ENCODE measurements at places on chromosomes 3 and 15. TPM values are rescaled to one million over a fixed set of nuclear protein-coding genes. Genes with fewer than 3 reads are reported as not detected.

GRCh38 chr3:45948311-45948781 is 5.1 kb downstream of the CXCR6 start:
- H3K27ac ChIP-seq = peak overlapping the region; percentile 77
- peaks cover 11% of the 10 kb centered on the region for H3K27me3 ChIP-seq
- no peak for DNase-seq
- peaks cover 42% of the 10 kb centered on the region for H3K36me3 ChIP-seq
- H3K4me3 ChIP-seq = no peak overlapping the region

DNA sequence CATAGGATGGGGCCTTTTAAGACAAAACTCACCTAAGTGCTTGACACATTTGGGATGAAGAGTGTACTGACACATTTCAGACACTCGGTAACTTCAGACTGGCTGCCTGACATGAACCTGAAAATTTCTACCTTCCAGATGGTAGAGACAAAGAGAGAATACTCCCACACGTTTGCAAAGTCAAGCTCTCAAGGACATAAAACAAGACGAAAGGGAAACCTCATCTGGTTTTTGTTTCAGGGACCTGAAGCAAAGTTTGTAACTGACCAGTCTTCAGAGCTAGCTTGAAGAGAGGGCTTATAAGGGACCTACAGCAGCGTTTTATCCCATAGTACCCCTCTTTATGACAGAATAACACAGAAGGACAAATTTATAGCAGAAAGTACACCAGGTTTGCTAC is 41.9 kb downstream of the ZNF621 start:
- no peak overlapping the region for H3K27ac ChIP-seq
- no peaks in the 10 kb centered on the region for H3K4me1 ChIP-seq
- no peaks in the 10 kb centered on the region for H3K27me3 ChIP-seq
- no peak for DNase-seq
- no peak overlapping the region for H3K4me3 ChIP-seq

- no peak for DNase-seq
- H3K4me3 ChIP-seq = no peak overlapping the region
- H3K36me3 ChIP-seq = no peaks in the 10 kb centered on the region
- no peak overlapping the region for H3K27ac ChIP-seq
- H3K4me1 ChIP-seq = no peaks in the 10 kb centered on the region
Observed at GRCh38 chr3:62712746-62713145, 162.5 kb downstream of the CADPS start.

DNA sequence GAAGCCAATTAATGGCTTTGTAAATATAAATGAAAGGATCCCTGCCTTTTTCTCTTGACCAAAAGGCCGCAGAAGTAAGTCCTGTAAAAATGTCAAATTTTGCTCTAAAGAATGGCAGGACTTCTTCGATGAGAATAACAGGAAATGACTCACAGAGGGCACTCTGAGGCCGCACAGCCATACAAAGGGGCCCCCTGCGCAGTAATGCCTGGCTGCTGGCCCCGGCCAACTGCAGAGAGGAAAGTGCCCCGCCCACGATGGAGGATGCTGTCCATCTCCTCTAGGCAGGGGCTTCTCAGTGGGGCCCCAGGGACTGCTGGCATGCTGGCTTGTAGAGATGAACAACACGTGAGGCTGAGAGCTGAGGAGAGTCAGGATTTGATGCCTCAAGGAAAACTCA is 18.1 kb upstream of the SCN10A start:
- H3K36me3 ChIP-seq = no peaks in the 10 kb centered on the region
- H3K27ac ChIP-seq = peak overlapping the region; percentile 55

DNA sequence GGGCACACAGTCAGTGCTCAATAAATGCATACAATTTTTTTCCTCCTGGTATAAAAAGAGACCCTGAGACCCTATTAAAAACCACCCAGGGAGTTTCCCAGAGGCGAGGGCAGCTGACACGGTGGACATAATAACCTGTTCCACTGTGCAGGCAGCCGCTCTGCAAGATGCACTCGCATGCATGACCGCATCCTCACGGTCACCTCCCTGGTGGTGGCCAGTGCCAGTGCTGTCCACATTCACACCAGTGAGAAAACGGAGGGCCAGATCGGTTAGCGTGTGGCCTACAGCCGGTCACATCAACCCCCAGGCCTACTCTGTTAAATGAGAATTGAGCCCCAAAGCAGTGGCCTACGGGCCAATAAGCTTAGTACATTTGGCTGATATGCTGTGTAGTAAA is 24.8 kb downstream of the SH3BP5 start:
- peaks cover 52% of the 10 kb centered on the region for H3K4me1 ChIP-seq
- H3K4me3 ChIP-seq = no peak overlapping the region
- H3K27ac ChIP-seq = no peak overlapping the region
- H3K27me3 ChIP-seq = no peaks in the 10 kb centered on the region
- H3K36me3 ChIP-seq = peaks cover 5% of the 10 kb centered on the region

DNA sequence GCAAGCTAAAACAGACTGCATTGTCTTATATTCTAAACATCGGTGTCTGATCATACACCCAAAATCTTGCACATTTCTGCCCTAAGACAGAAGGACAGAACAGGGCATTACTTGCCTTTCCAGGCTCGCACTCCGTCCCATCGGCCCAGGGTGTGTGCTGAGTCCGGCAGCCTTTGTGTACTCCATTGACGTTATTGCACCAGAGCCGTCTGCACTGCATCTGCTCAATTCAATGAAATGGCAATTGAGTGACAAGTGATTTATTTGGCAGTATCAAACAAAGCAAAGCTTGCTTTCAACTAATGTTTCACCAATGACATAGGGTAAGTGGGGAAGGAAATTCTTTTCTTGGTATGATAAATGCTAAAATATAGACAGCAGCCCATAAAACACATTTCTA is 40.0 kb downstream of the ADAMTS9 start:
- no peak for DNase-seq
- H3K36me3 ChIP-seq = no peaks in the 10 kb centered on the region
- no peak overlapping the region for H3K4me3 ChIP-seq
- no peaks in the 10 kb centered on the region for H3K4me1 ChIP-seq

DNA sequence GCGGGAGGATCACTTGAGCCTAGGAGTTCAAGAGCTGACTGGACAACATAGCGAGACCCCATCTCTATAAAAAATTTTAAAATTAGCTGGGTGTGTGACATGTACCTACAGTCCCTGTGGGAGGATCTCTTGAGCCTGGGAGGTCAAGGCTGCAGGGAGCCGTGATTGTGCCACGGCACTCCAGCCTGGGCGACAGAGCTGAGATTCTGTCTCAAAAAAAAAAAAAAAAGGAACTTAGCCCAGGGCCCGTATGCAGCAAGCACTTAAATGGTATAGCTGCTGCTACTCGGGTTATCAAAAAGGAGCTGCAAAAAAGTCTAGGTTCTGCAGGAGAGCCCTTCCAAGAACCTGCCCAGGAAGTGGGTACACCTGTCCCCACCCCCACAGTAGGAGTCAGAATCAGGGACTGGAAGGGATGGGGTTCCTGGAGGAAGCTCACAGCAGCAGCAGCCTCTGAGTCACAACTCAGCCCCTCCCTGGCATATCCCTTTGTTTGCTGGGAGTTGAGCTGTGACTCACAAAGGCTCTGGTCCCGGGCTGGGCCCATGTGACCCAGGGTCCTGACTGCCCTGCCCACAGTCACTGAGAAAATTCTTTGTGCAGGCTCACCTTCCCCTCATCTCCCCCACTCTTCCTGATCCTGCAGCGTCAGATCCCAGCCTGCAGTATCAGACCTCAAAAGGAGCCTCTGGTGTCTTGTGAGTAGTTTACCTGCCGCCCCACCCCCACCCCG is at the start of gene SPATA12:
Gene SPATA12, plus strand, starts transcription at position 576 of the 733 bp plus-strand sequence. CDS start 13,031 bp downstream, outside the sequence.
- no peaks in the 10 kb centered on the region for H3K27me3 ChIP-seq
- H3K4me3 ChIP-seq = no peak within 1 kb of the TSS
- H3K36me3 ChIP-seq = no peaks in the 10 kb centered on the region
- DNase-seq = no peak
- H3K27ac ChIP-seq = no peak within 1 kb of the TSS
- H3K4me1 ChIP-seq = no peaks in the 10 kb centered on the region

- no peak overlapping the region for H3K4me3 ChIP-seq
- H3K36me3 ChIP-seq = no peaks in the 10 kb centered on the region
- no peaks in the 10 kb centered on the region for H3K4me1 ChIP-seq
- DNase-seq = no peak
Observed at GRCh38 chr15:78672285-78673014, 31.4 kb upstream of the CHRNB4 start.

- no peak for DNase-seq
- no peak overlapping the region for H3K27ac ChIP-seq
- H3K36me3 ChIP-seq = no peaks in the 10 kb centered on the region
- H3K27me3 ChIP-seq = no peaks in the 10 kb centered on the region
- H3K4me3 ChIP-seq = no peak overlapping the region
Observed at GRCh38 chr3:115363071-115363470, 216.0 kb upstream of the ZBTB20 start.

- H3K27ac ChIP-seq = no peak overlapping the region
- no peak overlapping the region for H3K4me3 ChIP-seq
- DNase-seq = no peak
- peaks cover 32% of the 10 kb centered on the region for H3K4me1 ChIP-seq
Observed at GRCh38 chr3:15345608-15346137, 13.3 kb upstream of the SH3BP5 start.

Gene IQCF5
- total RNA-seq = not detected
